ENCODE measurements at places on chromosomes 6 and 20. TPM values are rescaled to one million over a fixed set of nuclear protein-coding genes. Genes with fewer than 3 reads are reported as not detected.

Gene PTCHD4
- total RNA-seq, result 0.81 TPM

Gene PLCB1
- 23.4 TPM for total RNA-seq

- no peaks in the 10 kb centered on the region for H3K36me3 ChIP-seq
- H3K4me3 ChIP-seq, result peak overlapping the region; percentile 15
- peak; percentile 52 for DNase-seq
- no peak overlapping the region for H3K27ac ChIP-seq
- H3K27me3 ChIP-seq, result no peaks in the 10 kb centered on the region
Observed at GRCh38 chr6:27096834-27097511, 150.5 kb upstream of the PRSS16 start.

Gene AVP
- total RNA-seq, result not detected

- DNase-seq, result no peak
- H3K27me3 ChIP-seq, result no peaks in the 10 kb centered on the region
- no peak overlapping the region for H3K27ac ChIP-seq
- no peaks in the 10 kb centered on the region for H3K36me3 ChIP-seq
- no peak overlapping the region for H3K4me3 ChIP-seq
- H3K4me1 ChIP-seq, result peaks cover 2% of the 10 kb centered on the region
Observed at GRCh38 chr20:4043796-4044195, 28.4 kb upstream of the RNF24 start.

Gene CALHM4
- not detected for total RNA-seq

- no peaks in the 10 kb centered on the region for H3K27me3 ChIP-seq
- H3K4me3 ChIP-seq, result no peak overlapping the region
- H3K4me1 ChIP-seq, result no peaks in the 10 kb centered on the region
- H3K27ac ChIP-seq, result no peak overlapping the region
- no peak for DNase-seq
- no peaks in the 10 kb centered on the region for H3K36me3 ChIP-seq
Observed at GRCh38 chr20:63284544-63284949, 8.4 kb upstream of the COL20A1 start.

GRCh38 chr6:16208989-16209388 lies 29.4 kb upstream of the GMPR start:
- no peaks in the 10 kb centered on the region for H3K27me3 ChIP-seq
- H3K4me1 ChIP-seq, result peaks cover 7% of the 10 kb centered on the region
- no peak overlapping the region for H3K27ac ChIP-seq
- no peak overlapping the region for H3K4me3 ChIP-seq
- H3K36me3 ChIP-seq, result no peaks in the 10 kb centered on the region

- H3K4me3 ChIP-seq, result no peak overlapping the region
- no peaks in the 10 kb centered on the region for H3K4me1 ChIP-seq
- no peaks in the 10 kb centered on the region for H3K27me3 ChIP-seq
- no peak overlapping the region for H3K27ac ChIP-seq
- no peak for DNase-seq
Observed at GRCh38 chr20:44678990-44679611, 27.6 kb upstream of the ADA start.

DNA sequence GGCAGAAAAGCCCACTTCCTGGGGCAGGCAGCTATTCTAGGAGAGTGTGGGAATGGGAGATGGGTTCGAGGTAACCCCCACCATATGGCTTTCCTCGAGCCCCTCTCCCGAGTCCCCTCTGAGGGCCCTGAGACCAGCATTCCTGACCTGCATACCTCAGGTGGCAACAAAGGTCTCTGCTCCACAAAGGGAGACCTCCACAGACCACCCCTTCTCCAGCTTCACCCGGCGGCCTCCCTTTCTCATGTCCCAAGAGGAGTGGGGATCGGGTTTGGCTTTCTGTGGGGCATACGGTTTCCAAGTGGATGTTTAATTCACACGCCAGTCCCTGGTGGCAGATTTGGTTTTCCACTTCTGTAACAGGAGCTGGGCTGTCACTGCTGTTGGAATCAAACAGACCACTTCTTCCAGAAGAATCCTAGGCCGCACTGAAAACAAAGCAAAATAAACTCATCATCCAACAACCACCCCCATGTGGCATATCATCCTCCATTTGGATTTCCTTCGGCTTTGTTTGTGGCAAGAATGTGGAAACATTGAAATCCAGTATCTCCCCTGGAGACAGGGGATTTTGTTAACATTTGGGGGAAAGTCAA lies 83.2 kb downstream of the DLL1 start:
- H3K27ac ChIP-seq, result no peak overlapping the region
- H3K27me3 ChIP-seq, result no peaks in the 10 kb centered on the region
- H3K36me3 ChIP-seq, result no peaks in the 10 kb centered on the region
- DNase-seq, result no peak
- H3K4me1 ChIP-seq, result no peaks in the 10 kb centered on the region

GRCh38 chr6:30100585-30101443 lies 12.1 kb downstream of the TRIM31 start:
- DNase-seq, result peak; percentile 18
- peaks cover 14% of the 10 kb centered on the region for H3K4me1 ChIP-seq
- peak overlapping the region; percentile 8 for H3K4me3 ChIP-seq
- H3K27me3 ChIP-seq, result no peaks in the 10 kb centered on the region
- no peak overlapping the region for H3K27ac ChIP-seq
- H3K36me3 ChIP-seq, result no peaks in the 10 kb centered on the region

- H3K4me1 ChIP-seq, result peaks cover 17% of the 10 kb centered on the region
- no peak overlapping the region for H3K4me3 ChIP-seq
- H3K36me3 ChIP-seq, result no peaks in the 10 kb centered on the region
- no peaks in the 10 kb centered on the region for H3K27me3 ChIP-seq
- DNase-seq, result no peak
- H3K27ac ChIP-seq, result no peak overlapping the region
Observed at GRCh38 chr6:156885562-156885961, 108.4 kb downstream of the ARID1B start.

DNA sequence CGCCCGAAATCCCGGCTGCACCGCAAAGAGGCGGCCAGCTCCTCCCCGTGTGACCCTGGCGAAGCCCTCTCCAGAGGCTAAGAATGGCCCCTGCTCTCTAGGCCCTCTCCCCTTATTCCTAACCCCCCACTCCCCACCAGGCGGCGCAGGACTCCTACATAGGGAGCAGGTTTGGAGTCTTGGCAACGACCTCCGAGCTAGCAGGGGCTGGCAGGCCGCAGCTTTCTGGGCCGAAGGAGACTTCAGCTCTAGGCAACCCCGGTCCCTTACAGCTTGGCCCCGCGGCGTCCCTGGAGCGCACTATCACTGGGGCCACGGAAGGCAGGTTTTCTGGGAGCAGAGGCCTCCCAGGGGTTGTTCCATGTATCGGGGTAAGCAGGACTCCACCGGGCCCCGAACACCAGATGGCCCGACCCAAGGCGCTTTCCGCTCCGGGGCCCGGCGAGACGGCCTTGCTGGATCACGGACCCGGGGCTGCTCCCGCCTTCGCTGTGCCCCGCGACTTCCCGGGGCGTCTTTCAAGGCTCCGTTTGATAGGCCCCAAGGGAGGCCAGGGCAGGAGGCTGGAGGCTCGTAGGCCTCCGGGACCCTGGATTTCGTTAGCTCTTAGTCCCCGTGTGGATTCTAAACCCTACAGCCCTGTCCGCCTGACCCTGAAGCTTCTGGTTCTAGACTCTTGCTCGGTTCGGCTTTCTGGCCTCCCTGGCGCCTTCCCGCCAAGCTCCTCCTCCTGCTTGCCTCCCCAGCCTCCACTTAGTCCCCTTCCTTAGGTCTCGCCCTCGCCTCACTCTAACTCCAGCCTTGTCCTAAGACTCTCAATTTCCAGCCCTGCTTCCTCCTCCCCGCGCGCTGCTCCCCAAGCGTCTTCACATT lies 1.9 kb downstream of the SLC32A1 start:
- no peak overlapping the region for H3K4me3 ChIP-seq
- H3K27ac ChIP-seq, result no peak overlapping the region
- no peaks in the 10 kb centered on the region for H3K4me1 ChIP-seq
- H3K36me3 ChIP-seq, result no peaks in the 10 kb centered on the region
- H3K27me3 ChIP-seq, result no peaks in the 10 kb centered on the region
- peak; percentile 46 for DNase-seq

DNA sequence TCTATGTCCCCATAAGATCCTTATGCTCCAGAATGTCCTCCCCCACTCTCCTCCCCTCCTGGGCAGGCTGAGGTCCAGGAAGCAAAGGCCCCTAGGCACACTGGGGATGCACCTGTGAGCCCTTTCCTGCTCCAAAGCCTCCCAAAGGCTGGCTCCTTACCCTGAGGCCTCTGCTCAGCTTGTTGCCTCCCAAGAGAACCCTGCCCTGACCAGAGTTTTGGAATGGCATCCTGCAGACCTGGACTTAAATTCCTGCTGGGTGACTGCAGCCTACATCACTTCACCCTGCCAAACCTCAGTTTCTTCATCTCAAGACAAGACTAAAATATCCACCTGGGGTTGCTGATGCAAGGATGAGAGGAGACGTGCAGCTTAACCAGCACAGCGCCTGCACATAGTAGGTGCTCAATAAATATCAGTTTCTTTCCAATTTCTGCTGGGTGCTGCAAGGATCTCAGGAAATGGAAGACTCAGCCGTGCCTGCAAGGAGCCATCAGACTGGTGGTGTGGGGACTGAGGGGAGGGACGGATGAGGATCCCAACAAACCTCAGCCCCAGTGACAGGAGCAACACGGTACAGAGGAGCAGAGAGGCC lies 2.1 kb upstream of the LBP start:
- no peak overlapping the region for H3K4me3 ChIP-seq
- DNase-seq, result no peak
- H3K27ac ChIP-seq, result no peak overlapping the region
- peaks cover 5% of the 10 kb centered on the region for H3K4me1 ChIP-seq
- H3K36me3 ChIP-seq, result no peaks in the 10 kb centered on the region

GRCh38 chr6:120675886-120676285 lies 658.4 kb downstream of the TBC1D32 start:
- no peak overlapping the region for H3K4me3 ChIP-seq
- no peaks in the 10 kb centered on the region for H3K27me3 ChIP-seq
- H3K4me1 ChIP-seq, result no peaks in the 10 kb centered on the region
- no peak overlapping the region for H3K27ac ChIP-seq
- H3K36me3 ChIP-seq, result no peaks in the 10 kb centered on the region
